ENCODE measurements at places on chromosomes 16 and 17. TPM values are rescaled to one million over a fixed set of nuclear protein-coding genes. Genes with fewer than 3 reads are reported as not detected.

Gene KIF22
- 81.2 TPM for total RNA-seq

Gene GLIS2
- 1.9 TPM for total RNA-seq

Gene NOG
- total RNA-seq = 0.52 TPM

Gene SSTR5
- total RNA-seq = 0.36 TPM

Gene ALOX15
- total RNA-seq = not detected

Gene NT5M
- total RNA-seq = 4.5 TPM

Gene TTLL6
- not detected for total RNA-seq

Gene GPRC5C
- total RNA-seq = 93.5 TPM

Gene CFAP97D1
- not detected for total RNA-seq

Gene MRM1
- total RNA-seq = 5.1 TPM

Gene TBC1D3E
- not detected for total RNA-seq

Gene SPATA22
- 1.6 TPM for total RNA-seq

Gene CACNG3
- not detected for total RNA-seq

Gene UTP4
- 13.6 TPM for total RNA-seq

Gene HLF
- total RNA-seq = 19.8 TPM

Gene PTRH2
- total RNA-seq = 19.4 TPM

Gene KRT39
- total RNA-seq = not detected

Gene RHOT2
- 48.7 TPM for total RNA-seq

Gene SPPL2C
- total RNA-seq = not detected

Gene SLC47A2
- 6.1 TPM for total RNA-seq

Gene CSH2
- not detected for total RNA-seq

Gene ZMYND15
- total RNA-seq = not detected

Gene CCDC47
- total RNA-seq = 71.9 TPM

Gene PFAS
- 12.6 TPM for total RNA-seq

Gene UTS2R
- total RNA-seq = not detected

Gene MYH1
- not detected for total RNA-seq

Gene COASY
- total RNA-seq = 32.4 TPM

Gene C16orf87
- total RNA-seq = 5.5 TPM

Gene MLYCD
- 3.8 TPM for total RNA-seq

Gene HSD11B2
- total RNA-seq = 63.2 TPM

Gene OR3A2
- total RNA-seq = not detected

Measured in lower leg skin (tissue), 4 donors.